Right lobe of liver (tissue), 6 donors: ENCODE measurements at places on chromosomes 3 and 15.

- no peak for DNase-seq
These were observed 99.6 kb downstream of the FNDC3B start for GRCh38 chr3:172138792-172139507.

- no peak for DNase-seq
These were observed 10.6 kb upstream of the U2SURP start for GRCh38 chr3:142990721-142991120.

DNA sequence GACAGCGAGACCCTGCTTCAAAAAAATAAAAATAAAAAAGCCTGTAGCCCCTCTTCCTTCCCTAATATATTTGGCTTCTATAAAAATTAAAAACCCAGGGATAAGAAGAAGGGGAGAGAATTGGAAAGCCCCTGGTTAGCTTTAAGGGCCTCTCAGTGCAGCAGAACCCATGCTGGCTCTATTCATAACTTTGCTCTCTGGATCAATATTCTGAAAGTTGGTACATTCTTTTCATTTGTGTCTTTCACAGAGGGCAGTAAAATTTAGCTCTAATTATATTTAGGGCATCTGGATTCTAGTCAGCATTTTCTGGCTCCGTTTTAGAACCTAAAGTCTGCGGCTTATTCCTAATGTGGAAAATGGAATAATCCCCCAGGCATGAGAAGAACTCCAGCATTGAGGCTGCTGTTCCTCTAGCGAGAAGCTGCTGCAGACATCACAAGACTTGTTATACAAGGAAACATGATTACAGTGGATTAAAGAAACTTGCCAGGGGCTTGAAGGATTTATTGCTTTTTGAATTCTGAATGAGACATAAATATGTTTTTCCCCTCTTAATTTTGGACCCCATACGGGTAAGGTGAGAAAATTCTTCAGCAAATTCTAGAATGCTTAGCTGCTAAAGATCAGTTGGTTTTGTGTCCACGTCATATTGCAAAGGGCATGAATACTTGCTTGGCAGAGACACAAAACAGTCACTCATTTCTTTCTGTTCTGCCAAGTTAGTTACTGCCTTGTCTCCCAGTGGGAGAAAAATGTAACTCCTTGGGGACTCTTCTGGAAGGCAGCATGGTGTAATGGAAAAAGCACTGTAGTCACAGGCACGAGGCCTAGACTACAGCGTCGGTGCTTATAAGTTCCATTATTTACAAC, 177.7 kb downstream of the VGLL4 start:
- DNase-seq, result no peak

GRCh38 chr3:55611121-55611520, 124.0 kb upstream of the WNT5A start:
- DNase-seq, result no peak

- DNase-seq, result no peak
These were observed 85.2 kb upstream of the ANKRD34C start for GRCh38 chr15:79197285-79197684.

DNA sequence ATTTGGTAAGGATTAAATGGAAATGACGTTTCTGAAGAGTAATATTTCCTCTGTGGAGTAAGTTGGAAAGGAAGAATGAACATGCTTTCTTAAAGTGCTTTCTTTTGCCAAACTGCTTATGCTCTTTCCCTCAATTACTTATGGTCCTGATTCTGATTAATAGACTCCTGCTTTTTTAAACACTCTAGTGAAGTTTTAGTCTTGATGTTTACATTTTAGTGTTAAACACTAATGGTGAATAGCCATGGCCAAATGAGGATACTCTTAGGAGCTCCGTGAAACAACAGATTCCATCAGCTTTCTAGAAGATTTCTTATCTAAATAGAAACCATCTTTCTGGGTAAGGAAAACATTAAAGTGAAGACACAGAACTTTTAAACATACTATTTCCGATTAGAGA, 117.6 kb downstream of the P3H2 start:
- DNase-seq, result no peak

DNA sequence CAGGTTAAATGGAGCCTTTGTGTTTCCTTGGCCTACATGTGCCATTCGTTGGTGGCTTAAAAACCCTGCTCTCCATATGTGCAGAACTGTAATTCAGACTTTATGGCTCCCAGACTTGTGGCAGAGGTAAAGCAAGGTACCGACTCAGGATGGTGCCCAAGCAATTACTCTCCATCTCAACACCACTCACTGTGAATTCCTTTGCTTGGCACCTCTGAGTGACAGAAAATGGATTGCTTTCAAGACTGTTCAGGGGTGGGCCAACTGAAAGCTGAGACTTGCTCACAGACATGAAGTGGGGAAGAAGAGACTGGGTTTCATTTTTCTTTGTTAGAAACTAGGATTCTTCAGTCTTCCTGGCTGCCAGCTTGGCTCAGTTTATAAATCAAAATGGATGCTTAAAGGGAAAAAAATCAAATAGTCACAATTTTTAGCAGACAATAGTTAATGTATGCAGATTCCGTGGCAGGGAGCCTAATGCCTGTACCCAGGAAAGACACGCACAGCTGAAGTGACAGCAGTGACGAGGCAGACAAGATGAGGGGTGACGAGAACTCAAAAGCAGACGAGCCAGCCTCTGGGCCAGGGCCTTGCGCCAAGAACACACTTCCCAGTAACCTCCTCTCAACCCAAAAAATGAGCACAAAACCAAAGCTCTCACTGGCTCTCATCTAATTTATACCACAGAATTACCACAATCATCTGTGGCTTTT, 207.9 kb upstream of the SLC2A2 start:
- DNase-seq, result no peak

DNA sequence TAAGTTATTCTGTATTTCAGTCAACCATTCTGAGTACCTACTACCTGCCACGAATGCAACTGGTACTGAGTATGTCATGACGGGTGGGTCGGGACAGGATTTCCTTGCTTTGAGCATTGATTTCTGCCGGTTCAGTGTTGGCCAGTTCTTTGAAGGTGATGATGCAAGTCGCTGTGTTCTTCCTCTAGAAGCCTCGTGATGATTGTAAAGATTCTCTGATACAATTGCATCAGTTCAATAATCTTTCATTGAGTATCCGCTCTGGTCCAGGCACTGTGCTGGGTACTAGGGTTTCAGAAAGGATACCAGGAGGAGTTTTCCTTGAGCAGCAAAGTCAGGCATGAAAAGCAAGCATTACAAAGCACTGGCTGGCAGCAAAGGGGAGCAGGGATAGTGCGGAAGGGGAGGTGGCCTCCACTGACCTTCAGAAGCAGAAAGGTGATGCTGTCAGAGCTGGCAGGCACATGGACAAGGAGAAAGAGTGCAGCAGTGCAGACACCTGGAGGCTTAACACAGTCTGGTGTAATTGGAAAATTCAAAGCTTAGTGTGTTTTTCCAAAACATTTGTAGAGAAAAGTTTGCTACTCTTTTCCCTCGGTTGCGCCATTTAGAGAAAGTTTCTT, 100.1 kb downstream of the RPL39L start:
- peak; percentile 73 for DNase-seq

DNA sequence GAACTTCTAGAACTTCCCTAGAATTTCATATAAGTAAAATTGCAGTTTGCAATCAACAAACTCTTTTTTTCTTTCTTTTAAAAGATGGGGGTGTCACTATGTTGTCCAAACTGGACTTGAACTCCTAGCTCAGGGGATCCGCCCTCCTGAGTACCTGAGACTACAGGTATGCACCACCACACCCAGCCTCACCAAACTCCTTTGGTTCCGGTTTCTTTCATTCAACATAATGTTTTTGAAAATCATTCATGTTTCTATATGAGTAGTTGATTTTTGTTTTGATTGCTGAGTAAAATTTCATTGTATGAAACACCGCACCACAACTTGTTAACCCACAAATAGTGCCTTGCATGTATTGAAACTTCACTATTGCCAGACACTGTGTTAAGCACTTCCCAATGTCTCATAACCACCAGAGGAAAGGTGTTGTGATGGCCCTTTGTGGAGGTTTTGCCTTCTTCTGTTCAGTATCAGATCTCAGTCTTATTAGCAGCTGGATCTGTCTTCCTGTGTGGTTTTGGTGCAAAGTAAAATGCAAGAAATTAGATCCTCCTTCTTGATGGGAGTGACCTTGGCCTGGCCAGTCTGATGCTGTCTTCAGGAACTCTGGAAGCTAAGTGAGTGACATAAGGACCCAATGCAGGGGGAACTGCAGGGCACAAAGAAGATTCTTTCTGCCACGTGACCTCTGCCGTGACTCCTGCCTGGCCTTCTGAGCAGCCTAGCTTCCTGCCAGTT, 78.8 kb upstream of the UBE2E1 start:
- no peak for DNase-seq

GRCh38 chr3:64311424-64312061, 86.3 kb upstream of the PRICKLE2 start:
- no peak for DNase-seq

DNA sequence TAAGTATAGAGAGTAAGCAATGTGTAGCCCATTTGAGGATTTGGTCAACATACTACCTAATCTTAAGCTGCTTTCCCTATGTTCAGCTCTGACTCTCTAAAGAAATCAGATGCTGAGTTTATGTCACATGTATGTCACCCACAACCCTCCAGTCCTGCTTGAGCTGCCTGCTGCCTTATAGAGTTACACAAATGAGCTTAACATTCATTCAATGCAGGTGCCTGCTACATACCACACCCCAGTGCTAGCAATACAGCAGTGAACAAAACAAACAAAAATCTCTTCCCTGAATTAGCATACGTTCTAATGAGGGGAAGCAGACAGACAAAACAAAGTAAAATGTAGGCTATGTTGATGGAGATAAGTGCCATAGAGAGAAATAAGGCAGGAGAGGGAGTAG, 93.0 kb downstream of the HHLA2 start:
- DNase-seq, result no peak

DNA sequence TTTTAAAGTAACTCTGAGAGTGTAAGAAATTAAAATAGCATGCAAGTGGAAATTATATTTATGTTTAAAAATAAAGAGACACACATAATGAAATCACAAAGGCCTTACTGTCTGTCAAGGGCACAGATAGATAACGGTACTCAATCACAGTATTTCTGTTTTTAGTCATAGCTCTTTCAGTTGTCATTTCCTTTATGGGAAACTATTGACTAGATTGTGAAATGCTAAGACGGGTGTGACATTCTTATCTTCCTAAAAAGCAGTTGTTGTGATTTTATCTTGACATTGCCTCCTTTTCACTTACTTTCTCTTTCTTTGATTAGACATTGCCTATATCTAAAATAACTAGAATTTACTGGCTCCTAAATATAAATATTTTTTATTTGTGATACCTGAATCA, 100.1 kb upstream of the PLSCR5 start:
- DNase-seq, result no peak

GRCh38 chr3:152611905-152612304, 223.0 kb upstream of the P2RY1 start:
- DNase-seq, result no peak

GRCh38 chr15:41901431-41901830, 7.6 kb upstream of the SPTBN5 start:
- DNase-seq, result no peak

DNA sequence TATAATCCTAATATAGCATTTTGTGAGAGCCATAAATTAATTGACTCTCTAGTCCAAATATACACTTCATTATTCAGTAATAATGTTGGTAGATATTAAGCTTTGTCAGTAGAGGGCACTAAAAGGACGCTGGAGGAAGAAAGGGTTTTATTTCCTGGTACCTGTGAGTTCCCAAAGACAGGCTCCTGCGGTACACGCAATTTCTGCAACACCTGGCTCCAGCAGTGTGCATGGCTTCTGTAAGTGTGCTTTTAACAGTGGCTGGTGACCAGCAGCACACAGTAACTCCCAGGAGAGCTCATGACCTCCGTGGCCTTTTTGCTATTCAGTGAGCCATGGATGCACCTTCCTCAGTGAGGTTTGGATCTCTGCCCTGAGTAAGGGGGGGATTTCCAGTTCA, 338.3 kb upstream of the ZNF385D start:
- peak; percentile 21 for DNase-seq

DNA sequence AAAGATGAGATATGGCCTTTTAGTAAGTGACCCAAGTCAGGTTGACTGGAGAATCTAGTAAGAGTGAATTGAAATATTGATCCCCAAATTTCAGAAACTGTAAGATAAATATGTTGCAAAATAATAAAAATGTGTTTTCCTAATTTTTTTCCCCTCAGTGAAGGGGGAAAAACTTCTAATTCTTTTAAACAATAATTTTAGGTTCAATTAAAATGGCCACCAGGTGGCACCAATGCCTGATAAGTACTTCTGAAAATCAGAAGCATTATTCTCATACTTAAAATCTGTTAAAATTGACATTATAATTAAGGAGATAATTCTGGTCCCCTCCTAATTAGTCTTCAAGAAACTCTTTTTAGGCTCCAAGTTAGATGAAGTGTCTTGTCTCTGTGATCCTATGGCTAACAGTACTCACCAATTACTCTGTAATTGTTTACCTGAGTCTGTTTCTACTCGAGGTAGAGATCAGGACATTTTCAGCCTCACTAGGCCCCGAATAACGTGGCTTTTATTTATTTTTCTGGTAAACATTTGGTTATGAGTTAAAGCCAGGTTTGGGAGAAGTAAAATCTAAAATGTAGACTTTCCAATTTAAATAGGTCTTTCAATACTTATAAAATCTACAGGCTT, 52.6 kb downstream of the NMD3 start:
- DNase-seq, result no peak

DNA sequence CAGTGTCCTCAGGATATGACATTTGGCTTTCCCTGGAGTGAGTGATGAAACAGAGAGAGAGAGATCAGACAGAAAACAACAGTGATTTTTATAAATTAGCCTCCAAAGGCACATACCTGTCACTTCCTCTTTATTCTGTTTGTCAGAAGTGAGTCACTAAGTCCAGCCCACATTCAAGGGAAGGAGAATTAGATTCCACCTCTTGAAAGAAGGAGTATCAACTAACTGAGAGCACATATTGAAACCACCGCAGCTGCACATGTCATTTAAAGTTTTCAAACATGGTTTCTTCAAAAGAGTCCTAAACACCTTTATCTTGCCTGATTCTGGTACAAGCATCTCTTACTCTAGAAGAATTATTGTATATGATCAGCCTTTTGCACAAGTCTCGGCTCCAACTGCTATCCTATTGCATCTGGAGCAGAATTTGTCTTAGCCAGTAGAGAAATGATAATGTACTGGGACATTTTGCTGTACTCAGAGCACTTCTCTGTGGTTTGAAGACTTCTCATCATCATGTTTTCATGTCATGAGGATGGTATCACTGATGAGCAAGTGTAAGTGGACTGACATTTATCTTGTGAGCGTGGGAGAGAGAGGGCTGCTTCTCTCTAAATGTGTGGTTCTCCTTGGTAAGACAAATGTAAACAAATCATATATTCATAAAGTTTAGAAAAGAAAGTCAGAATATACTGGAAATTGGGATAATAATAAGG, 338.9 kb upstream of the CFAP20DC start:
- DNase-seq, result no peak

- DNase-seq, result no peak
These were observed 278.4 kb upstream of the ZPLD1 start for GRCh38 chr3:102156426-102156825.

DNA sequence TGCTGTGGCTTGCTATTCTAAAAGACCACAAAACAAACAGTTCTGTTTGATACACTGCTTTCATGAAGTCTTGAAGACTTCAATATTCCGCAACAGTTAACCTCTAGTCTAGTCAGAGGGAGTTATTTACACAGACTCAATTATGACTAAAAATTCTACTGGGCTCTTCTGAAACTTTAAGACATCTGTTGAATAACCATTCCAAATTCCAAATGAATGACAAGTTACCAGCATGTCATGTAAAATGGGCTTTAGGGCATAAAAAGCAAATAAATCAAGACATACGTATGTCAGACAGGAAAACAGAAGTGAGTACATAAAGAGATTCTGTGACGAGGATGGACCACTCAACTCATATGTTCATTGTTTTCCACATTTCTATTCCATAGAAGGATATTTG, 93.9 kb downstream of the PLOD2 start:
- no peak for DNase-seq
